Activated gamma-delta T cell (primary cell): ENCODE measurements at places on chromosomes 7 and 10.

DNA sequence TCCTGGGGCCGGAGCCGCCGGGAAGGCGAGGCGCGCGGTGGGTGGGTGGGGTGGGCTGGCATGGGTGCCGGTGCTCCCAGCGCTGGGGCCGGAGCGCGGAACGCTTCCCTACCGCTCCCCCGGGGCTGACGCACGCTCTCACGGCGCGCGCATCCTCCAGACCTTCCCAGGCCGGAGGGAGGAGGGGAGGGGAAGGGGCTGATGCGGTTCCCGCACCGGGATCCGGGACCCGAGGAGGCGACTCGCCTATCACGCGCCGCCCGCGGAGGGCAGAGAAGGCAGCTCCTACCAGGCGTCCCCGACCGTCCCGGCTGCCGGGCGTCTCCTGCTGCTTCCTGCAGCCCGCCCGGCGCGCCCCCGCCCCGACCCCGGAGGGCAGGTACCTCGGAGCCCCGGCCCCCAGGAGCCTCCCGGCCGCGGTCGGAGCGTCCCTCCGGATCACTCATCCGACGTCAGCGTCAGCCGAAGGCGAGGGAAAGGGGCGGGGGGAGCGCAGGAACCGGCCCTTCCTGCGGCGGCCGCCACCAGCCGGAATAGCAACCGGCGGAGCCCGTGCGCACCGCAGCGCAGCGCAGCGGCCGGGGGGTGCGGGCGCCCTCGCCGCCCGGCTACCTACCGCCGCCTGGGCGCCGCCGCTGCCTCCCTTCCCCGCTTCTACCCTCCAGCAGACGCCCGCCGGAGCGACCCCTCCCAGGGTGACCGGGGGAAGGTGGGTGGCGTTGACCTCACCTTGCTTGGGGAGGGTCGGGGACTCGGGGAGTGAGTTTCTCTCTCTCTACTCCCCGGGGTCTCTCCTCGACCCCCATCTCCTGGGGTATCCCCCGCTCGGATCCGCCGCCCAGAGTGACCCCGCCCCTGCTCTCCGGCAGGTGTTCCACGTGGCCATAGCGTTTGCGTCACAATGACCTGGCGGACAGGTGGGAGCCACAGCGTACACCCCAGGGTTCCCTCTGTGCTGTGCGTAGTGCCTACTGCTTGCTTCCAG lies at the start of gene ICA1:
Gene ICA1 (minus strand): TSS at position 457 of the 985 bp plus-strand sequence. CDS start 26,241 bp downstream, outside the sequence.
- no peak for DNase-seq

- DNase-seq, result no peak
Measured at GRCh38 chr7:114932991-114933390, 11.1 kb downstream of the MDFIC start.

GRCh38 chr10:125951290-125951689 lies 54.9 kb downstream of the FANK1 start:
- no peak for DNase-seq

GRCh38 chr7:135095450-135095849 lies 52.4 kb upstream of the TMEM140 start:
- DNase-seq, result no peak

DNA sequence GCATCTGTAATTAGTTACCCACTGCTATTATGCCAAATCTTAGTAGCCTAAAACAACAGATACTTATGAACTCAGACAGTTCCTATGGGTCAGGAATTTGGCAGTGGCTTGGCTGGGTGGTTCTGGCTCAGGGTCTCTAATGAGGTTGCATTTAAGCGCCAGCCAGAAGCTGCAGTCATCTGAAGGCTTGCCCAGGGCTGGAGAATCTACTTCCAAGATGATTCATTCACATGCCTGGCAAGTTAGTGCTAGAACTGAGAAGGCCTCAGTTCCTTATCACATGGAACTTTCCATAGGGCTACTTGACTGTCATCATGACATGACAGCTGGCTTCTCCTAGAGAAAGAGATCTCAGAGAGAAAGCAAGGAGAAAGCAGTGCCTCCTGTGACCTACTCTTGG lies 121.3 kb downstream of the AVL9 start:
- no peak for DNase-seq

DNA sequence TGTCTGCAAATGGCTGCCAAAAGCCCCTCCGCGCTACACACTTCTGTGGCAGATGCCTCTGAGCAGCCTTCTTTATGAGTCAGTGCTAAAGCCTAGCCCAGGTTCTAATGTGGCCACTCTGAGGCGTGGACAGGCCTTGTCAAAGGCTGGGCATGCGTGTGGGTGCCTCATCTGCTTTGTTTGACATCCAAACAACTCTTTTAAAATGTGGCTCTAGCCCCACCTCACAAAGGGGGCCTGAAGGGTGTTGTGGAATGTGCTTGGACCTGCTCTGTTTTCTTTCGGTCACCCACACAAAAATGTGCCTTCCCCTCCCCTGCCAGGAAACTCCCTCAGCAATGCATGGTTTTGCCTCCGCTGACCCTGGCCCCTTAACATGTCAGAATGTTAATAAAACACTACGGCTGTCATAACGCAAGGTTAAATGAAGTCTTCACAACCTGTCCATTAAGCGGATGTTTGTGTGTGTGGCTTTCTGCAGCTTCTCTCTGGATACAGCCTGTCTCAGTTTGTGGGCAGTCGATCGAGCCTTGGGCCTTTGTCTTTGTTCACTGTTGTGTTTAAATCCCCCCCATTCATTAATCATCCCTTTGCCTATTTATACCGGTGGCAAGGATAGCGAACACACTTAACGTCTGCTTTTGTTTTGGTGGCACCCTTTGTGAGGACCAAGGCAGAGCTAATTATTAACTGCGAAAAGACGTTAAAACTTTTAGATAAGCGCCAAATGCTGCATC lies 718.9 kb downstream of the LRMDA start:
- DNase-seq, result no peak

DNA sequence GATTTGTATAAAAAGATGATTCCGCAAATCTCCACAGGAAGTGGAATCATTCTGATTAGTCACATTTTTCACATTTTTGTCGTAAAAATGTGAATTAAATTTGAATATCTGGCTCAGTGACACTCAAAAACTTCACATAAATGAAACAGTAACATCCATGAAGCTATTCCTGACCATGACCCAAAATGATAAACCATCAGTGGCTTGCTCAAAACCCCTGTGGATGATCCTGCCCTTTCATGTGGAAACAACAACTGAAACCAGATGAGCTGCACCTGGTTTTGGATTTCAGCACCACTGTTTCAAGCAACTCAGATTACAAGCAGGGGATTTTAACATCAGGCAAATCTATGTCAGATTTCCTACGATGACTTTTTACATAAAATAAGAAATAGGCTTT lies 80.3 kb downstream of the AMPH start:
- no peak for DNase-seq

DNA sequence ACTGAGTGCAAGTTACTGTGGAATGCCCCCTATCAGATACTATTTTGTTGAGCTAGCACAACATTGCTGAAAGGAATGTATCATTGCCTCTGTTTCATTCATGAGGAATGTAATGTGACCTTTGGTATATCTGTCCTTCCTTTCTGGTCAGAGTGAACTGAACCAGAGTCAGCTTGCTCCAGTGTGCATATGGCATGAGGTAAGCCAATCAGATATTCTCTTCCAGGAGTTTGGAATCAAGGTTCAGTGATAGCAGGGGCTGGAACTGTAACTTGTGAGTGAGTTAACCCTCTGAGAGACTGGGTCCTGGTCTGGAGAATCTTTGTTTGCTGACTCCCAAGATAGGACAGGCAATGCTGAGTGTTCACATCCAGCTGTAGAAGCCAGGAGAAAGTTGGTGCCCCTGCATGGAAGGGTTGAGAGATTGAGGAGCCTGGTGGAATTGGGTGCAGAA lies 45.3 kb upstream of the OSBPL3 start:
- DNase-seq, result no peak

- no peak for DNase-seq
Measured at GRCh38 chr7:21962677-21963076, 17.0 kb upstream of the CDCA7L start.

GRCh38 chr7:111887734-111888133 lies 318.5 kb downstream of the DOCK4 start:
- no peak for DNase-seq

DNA sequence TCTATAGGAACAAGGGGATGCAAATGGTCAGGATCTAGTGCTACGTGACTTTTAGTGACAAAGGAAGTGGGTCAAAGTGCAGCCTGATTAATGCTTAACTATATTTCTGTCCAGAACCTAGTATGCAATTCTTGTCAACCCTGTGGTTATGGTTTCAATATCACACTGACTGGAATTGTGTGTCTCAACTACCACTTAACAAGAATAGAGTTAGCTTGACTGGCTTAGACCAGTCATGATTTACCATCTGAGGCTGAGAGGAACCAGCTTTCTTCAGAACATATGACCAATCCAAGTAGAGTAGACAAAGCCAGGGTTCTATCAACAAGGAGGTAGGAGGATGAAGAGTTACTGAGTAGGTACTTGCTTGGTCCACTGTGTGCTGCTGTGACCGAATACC lies 54.4 kb downstream of the MYPN start:
- DNase-seq, result no peak
